ENCODE measurements at places on chromosomes 7 and 10. TPM values are rescaled to one million over a fixed set of nuclear protein-coding genes. Genes with fewer than 3 reads are reported as not detected.

The UBTD1 gene
- total RNA-seq: 19.5 TPM

The EXOSC1 gene
- total RNA-seq: 53.0 TPM

The AGAP5 gene
- 1.4 TPM for total RNA-seq

The WNT16 gene
- total RNA-seq: not detected

The TRIL gene
- not detected for total RNA-seq

The FAM24A gene
- total RNA-seq: not detected
